Mesothelial cell of epicardium (in vitro differentiated cells): ENCODE measurements at places on chromosomes 12 and 14.

GRCh38 chr12:85260896-85261295, 19.1 kb upstream of the ALX1 start:
- DNase-seq = no peak

- no peak for DNase-seq
Measured at GRCh38 chr14:68177728-68178127, 358.1 kb downstream of the RAD51B start.

- DNase-seq = no peak
Measured at GRCh38 chr12:132433641-132434395, 56.1 kb upstream of the FBRSL1 start.

DNA sequence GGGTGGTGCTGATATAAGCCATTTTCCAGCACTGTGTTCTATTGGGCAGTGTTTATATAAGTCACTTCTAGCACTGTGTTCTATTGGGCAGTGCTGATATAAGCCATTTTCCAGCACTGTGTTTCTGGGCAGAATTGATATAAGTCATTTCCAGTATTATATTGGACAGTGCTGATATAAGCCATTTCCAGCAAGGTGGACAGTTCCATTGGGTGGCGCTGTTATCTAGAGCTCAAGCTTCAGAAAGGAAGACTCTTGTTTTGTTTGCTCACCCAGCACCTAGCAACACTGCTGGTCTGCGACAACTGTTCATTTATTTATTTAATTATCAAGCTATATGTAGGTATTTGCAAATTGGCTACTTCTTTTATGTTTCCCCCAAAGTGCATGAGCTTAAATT, 690.3 kb downstream of the AACS start:
- DNase-seq = no peak

DNA sequence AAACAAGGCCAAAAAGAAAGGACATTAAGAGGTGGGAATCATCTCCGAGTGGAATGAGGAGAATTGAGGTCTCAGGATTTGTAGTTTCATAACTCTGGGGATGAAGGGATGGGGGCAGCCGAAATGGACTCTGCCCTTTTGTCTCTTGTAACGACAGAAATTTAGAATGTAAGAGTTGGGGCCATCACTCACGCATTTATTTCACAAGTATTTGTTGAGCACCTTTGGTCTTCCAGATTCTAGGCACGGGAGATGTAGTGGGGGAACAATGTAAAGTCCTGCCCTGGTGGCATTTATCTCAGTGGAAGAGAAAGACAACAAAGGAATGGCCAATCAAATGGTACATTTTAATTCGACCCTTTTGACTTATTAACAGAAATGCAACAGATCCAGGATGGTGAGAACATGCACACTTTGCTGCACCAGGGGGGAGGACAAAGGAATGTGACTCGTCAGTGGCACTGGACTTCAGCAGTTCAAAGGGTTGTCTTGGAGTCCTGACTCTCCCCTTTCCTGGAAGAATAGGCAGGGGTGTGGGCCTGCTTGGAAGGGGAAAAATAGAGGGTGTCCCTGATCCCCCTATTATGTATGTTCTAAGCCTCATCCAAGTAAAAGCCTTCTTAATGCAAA, 102.0 kb downstream of the TMEM30B start:
- no peak for DNase-seq

DNA sequence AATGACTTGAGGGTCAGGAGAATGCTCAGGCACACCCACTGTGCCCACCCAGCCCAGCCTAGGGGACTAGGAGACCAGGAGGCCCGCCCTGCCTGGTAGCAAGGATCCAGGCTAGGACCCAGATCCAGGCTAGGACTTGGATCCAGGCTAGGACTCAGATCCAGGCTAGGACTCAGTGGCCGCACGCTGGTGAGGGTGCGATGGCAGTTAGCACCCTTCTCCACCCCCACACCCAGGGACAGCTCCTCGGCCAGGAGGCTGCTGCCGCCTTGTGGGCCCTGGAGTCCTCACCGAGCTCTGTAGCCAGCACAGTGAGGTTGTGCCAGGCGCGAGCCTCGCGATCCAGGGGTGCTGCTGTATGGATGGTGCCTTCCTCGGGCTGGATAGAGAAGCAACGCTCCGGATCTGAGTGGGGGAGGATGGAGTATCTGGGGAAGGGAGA, 5.1 kb downstream of the CDH24 start:
- DNase-seq = no peak

GRCh38 chr14:35819591-35820540, 6.3 kb upstream of the BRMS1L start:
- DNase-seq = no peak

GRCh38 chr14:39694341-39694740, 262.1 kb upstream of the FBXO33 start:
- no peak for DNase-seq

GRCh38 chr12:132610866-132611602, 652 bp upstream of the LRCOL1 start:
- no peak for DNase-seq

- no peak for DNase-seq
Measured at GRCh38 chr14:89249065-89249695, 167.9 kb downstream of the FOXN3 start.

- no peak for DNase-seq
Measured at GRCh38 chr12:97941686-97942354, 479.2 kb downstream of the RMST start.

DNA sequence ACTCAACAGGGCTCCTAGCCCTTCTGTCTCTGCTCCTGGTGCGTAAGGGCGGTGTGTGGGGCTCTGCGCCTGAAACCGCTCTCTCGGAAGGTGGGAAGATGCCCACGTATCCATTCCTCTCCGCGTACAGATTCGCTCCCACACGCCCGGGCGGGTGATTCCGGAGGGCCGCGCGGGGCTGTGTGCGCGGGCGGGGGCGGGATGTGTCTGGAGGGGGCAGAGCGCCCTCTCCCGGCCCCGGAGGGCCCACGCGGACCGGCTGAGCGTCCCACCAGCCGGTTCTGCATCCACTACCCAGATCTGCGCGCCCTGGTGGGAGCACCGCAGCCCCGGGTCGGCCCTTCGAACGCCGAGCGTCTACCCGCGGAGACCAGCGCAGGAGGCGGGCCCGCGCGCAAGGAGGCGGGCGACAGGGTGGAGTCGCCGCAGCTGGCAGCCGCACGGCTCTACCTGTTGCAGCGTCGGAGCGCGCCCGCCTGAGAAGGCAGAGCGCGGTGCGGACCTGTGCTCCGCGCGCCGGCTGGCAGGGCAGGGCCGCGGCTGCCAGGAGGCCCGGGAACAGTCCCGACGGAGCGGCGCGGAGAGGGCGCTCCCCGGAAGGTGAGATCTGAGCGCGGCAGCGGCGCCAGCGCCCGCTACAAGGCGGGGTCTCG, 1.4 kb upstream of the KCNK13 start:
- no peak for DNase-seq

DNA sequence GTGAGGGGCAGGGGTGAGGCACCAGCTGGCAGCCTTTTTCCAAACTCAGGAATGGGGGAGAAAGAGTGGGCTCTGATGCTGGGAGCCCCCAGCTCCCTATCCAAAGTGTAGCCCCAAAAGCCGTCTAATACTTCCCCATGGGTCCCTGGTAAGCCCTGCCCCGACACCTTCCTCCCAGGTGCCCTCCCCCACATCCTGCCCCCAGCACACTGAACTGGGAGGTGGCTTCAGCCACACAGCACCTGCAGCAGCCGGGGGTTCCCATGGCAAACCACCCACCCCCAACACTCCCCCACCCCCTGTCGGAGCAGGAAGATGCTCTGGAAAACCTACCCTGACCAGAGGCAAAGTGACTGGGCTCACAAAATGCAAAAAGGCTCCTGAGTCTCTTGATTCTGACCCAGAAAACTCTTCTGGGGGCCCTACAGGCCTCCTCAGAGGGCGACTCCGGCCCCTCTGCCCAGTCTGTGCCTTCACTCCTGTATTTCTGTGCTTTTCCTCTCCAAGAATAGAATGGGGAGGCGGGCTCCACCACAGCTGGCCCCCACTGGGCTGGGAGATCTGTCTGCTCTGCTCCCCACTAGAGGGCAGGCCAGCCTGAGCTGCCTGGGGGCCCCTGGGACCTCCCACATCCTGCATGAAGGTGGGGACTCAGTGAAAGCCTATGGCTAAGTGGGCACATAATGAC, 81.6 kb downstream of the ITPK1 start:
- no peak for DNase-seq

DNA sequence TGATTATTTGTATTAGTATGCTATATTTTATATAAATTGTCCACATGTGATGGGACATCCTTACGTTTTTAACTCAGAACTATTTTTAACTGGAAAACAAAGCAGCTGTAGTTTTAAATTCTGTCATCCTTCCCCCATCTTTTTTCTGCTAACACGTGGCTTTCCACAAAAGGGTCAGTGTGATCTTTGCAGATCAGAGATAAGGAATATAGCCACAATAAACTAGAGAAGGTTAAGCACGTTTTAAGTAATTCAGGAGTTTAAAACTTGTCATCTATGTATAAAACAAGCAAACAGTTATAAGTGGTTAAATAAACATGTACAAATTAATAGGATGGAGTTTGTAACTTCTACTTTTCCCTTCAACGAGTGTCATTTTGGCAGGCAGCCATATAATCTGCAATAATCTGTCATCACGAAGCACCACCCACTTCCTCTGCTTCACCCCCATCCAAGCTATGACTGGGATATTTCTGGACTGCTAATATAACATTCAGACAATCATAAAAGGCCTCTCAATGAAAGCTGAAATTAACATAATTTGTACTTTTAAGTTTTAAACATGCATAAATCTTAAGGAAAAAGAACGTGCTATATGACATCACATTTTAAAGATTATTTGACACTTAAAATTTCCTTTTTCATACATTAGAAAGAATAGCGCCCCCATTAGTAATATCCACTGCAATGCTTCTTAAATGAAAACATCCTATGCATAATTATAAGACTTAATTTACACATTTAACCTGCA, 15.3 kb downstream of the TAOK3 start:
- no peak for DNase-seq

GRCh38 chr14:99125113-99125512, 146.9 kb downstream of the BCL11B start:
- DNase-seq = peak; percentile 17

GRCh38 chr14:60221457-60221856, 27.6 kb upstream of the PPM1A start:
- no peak for DNase-seq

GRCh38 chr12:124479680-124480468, 87.5 kb downstream of the NCOR2 start:
- DNase-seq = no peak

DNA sequence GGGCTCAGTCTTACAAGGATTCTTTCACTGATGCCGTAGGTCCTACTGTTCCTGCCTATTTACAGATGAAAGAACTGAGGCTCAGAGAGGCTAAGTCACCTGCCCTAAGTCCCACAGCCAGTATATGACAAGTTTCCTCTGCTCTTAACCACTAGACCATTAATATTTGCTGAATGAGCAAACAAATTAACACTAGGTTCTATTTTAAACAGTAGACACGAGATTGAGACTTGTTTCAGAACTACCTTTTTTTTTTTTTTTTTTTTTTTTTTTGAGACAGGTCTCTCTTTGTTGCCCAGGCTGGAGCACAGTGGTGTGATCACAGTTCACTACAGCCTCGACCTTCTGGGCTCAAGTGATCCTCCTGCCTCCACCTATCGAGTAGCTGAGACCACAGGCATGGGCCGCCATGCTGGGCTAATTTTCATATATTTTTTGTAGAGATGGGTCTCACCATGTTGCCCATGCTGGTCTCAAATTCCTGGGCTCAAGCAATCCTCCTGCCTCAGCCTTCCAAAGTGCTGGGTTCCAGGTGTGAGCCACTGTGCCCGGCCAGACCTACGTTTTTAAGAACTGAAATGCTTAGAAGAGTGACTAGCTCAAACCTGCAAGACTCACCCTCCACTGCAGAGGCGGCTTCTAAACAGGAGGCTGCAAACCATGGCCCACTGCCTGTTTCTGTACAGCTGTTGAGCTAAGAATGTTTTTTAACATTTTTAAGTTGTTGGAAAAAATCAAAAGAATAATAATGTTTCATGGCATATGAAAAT, 12.9 kb downstream of the SYNE3 start:
- no peak for DNase-seq

- DNase-seq = no peak
Measured at GRCh38 chr12:111469401-111469800, 63.7 kb downstream of the SH2B3 start.

- peak; percentile 22 for DNase-seq
Measured at GRCh38 chr14:104130974-104131651, 7.3 kb upstream of the KIF26A start.
